ENCODE measurements at places on chromosomes 2 and 18.
A peak's percentile ranks its signal among the peaks of the same experiment; 100 is the strongest.

- DNase-seq, result no peak
Measured at GRCh38 chr18:41731884-41732283, 223.2 kb upstream of the PIK3C3 start.

- DNase-seq, result no peak
Measured at GRCh38 chr2:97785818-97786217, 72.4 kb downstream of the ZAP70 start.

- no peak for DNase-seq
Measured at GRCh38 chr2:83686863-83687262, 772.2 kb downstream of the SUCLG1 start.

DNA sequence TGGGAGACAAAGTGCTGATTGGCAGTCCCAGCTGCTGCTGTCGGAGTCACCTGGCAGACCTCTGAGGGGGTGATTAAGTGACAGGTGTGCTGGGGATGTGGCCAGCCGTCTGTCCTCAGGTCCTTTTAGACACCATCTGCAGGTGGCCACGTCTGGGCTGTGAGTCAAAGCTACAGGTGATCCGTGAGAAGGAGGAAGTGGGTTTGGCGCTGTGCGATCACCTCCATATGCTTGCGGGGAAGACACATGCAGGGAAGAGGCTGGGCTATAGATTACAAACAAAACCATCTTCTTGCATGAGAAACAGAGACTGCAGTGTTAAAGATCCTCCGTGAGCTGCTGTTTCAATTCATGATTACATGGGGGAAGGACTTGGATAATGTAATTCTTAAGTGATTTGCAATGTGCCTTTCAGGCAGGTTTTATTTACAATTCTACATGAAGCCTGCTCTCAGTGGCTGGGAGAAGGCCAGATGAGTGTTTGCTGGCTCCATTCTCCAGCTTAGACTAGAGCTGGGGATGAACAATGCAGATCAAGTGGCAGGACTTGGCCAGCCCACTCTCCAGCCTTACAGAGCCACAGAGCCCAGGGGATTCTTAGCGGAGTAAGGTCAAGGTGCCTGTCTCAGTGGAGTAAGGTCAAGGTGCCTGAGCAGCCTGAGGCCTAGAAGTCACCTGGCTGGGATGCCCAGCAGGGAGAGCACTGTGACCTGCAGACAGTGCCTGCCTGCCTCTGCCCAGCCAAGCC is 87.8 kb downstream of the LYPD1 start:
- peak; percentile 90 for DNase-seq

DNA sequence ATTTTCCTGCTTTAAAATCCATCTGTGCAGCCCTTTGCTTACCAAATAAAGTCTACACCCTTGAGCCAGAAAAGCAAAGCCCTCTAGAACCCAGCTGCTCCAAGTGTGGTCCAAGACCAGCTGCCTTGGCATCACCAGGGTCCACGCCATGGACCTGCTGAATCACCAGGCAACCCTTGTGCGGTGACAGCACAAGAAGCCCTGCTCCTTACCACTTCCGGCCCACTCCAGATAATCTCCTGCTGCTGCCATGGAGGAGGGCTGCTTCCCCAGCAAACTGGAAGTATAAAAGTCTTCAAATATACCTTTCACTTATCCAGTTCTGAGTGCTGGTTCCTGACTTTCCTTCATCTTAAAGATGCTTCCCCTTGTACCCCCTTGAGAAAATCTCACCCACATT is 106.0 kb upstream of the PKDCC start:
- DNase-seq, result no peak

- DNase-seq, result no peak
Measured at GRCh38 chr18:11861583-11862288, 10.5 kb downstream of the CHMP1B start.

DNA sequence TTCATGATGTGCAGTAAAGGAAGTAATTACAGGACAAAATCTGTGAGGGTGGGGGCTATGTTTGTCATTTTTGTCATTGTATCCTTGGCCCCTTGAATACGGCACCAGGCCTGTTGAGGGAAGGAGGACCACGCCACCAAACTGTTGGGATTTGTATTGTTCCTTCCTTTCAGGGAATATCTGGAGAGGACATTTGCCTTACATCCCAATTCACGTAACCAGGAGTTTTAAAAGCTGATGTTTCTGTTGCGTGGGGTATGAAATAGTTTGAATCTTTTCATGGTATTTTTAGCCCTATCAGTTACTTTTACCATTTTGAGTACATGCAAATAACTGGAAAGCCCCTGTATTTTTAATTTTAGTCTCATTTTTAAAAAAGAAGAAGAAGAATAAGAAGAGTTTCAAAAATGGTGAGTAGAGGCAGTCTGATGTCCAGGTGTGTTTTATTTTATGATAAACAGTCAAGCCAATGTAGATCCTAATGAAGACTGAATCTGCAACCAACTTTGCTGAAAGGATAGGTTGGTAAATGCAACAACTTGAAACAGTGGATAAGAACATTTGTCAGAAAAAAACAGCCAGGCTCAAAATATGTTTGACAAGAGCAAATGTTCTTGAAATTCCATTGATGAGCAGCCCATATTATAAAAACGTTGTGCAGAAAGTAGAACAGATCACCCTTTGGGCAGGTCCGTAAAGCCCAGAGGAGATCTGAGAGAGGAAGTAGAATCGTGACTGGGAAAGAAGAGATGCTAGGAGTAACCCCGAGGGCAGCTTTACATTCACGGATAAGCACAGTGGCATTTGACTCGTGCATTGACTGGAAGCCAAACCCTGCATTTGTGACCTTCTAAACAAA is 54.5 kb downstream of the RASGRP3 start:
- DNase-seq, result no peak

- DNase-seq, result no peak
Measured at GRCh38 chr18:3605954-3606443, 156.0 kb downstream of the TGIF1 start.

GRCh38 chr2:42967959-42968674 is 175.7 kb upstream of the HAAO start:
- no peak for DNase-seq

- DNase-seq, result no peak
Measured at GRCh38 chr2:239365071-239365781, 35.6 kb downstream of the HDAC4 start.

GRCh38 chr2:173881461-173881860 is 83.7 kb downstream of the SP3 start:
- DNase-seq, result peak; percentile 50

- no peak for DNase-seq
Measured at GRCh38 chr2:69717861-69718273, 24.1 kb upstream of the ANXA4 start.

All from NCI-H1092 treated with DMSO at 0.1 percent for 48 hours (cell line).